Melanocyte of skin (primary cell): ENCODE measurements at places on chromosomes 2 and 18. TPM values are rescaled to one million over a fixed set of nuclear protein-coding genes. Genes with fewer than 3 reads are reported as not detected.

Gene IL1F10
- not detected in 2 replicates for total RNA-seq

Gene CRACDL
- under 0.01 TPM in 1 of 2 replicates, not detected in the other for total RNA-seq

Gene WDR54
- 40.0 and 42.9 TPM in 2 replicates for total RNA-seq

Gene CPO
- 0.34 and 0.36 TPM in 2 replicates for total RNA-seq

Gene ALK
- total RNA-seq: 0.69 and 2.9 TPM in 2 replicates

Gene ACTR3
- total RNA-seq: 212 and 230 TPM in 2 replicates
